T-helper 9 cell (primary cell): ENCODE measurements at places on chromosomes 1 and 21.

DNA sequence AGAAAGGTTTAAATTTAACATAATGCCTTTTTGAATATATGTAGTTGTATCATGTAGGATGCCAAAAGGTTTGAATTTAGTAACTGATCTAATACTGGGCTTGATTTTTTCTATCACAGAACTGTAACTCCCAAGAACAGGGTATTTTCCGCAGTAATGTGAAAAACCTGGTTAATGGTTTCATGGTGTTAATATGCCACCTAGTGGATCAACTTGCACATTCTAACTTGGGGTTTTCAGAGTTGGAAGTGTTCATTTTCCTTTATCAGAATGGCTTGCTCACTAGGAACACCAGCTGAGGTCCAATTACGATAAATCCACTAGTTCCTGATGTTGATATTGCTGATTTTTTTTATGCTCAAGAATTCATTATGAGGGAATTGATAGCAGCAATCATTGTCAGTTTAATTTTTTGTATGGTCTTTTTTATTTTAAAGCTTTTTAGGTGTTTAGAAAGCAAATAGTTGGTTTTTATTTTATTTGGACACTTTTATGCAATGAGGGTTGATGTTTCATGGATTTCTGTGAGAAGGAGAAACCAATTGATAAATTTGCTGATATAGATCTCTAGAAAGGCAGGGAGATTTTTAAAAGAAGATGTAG is 157.2 kb downstream of the PLA2G4A start:
- no peak for DNase-seq

- DNase-seq, result no peak
These were observed 152.6 kb downstream of the SDCCAG8 start for GRCh38 chr1:243408479-243408878.

- DNase-seq, result no peak
These were observed 2.4 kb downstream of the ID3 start for GRCh38 chr1:23556635-23557470.

- DNase-seq, result no peak
These were observed 787 bp downstream of the PTGFR start for GRCh38 chr1:78491451-78492071.

GRCh38 chr1:58812468-58812867 is 28.6 kb upstream of the JUN start:
- no peak for DNase-seq
